ENCODE measurements at places on chromosomes 4 and X. TPM values are rescaled to one million over a fixed set of nuclear protein-coding genes. Genes with fewer than 3 reads are reported as not detected.

DNA sequence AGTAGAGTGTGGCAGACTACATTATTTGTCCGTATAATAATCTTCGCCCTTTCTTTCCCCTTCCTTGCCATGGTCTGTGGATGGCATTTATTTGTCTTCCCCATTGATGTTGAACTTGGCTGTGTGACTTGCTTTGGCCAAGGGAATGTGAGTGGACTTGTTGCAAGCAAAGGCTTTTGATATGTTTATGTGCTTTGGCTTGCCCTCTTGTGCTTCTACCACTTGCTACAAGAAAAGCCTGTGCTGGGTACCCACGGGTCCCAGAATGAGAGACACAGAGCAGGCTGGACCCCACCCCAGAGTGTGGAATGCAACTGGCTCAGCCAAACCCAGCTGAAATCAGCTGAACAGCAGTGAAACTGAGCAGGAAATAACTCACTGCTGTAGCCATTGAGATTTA, 63.0 kb downstream of the FAM184B start:
- DNase-seq: no peak

- no peak for DNase-seq
These were observed 4.0 kb downstream of the LRPAP1 start for GRCh38 chr4:3527914-3528876.

The TBC1D8B gene
- 44.0 TPM for total RNA-seq

DNA sequence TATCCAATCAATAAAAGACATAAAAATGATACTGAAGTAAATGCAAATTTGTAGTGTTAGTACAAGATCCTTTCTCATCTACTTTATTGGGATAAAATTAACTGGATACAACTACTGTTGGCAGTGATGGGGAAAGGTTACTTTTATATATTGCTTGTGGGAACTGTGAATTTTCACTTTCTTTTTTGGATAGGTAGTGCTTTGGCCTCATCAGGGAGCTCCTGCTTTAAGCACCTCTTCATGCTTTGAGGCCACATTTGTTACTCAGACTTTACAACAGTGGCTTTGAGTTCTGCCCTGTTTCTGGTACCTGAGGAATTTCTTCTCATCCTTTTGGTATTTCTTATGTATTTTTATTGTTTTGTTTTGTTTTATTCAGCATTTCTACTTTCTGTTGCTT, 316.8 kb upstream of the ZCCHC13 start:
- DNase-seq: no peak

The OTUD4 gene
- 60.5 TPM for total RNA-seq

GRCh38 chr4:53855581-53856250, 208.7 kb downstream of the CHIC2 start:
- no peak for DNase-seq

- no peak for DNase-seq
These were observed 701.0 kb upstream of the PITX2 start for GRCh38 chr4:111323916-111324315.

DNA sequence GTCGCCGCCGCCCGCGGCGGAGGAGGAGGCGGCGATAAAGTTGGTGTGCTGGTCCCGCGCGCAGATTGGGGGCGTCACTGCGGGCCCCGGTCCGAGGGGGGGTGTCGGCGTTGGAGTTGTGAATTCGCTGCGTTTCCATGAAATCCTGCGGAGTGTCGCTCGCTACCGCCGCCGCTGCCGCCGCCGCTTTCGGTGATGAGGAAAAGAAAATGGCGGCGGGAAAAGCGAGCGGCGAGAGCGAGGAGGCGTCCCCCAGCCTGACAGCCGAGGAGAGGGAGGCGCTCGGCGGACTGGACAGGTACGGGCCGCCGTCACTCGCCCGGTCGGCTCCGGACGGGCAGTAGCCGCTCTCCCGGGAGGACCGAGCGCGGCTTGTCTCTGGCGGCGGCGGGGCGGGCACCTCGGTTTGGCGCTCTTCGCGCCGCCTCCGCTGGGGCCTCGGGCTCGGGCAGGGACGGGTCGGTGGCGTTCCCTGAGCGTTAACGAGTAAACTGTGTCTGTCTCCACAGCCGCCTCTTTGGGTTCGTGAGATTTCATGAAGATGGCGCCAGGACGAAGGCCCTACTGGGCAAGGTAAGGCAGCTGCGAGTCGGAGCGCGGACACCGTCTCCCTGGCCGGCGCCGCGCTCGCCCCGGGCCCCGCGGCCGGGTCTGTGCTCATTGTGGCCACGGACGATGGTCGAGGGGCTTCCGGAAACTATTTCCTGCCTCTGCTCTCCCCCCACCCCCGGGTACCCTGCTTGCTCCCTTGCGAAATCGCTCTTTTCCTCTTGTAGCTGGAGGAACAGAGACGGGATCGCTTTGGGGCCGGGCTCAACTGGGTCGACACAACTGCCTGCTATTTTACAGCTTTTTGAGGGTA, 658 bp downstream of the KDM6A start:
- DNase-seq: no peak

DNA sequence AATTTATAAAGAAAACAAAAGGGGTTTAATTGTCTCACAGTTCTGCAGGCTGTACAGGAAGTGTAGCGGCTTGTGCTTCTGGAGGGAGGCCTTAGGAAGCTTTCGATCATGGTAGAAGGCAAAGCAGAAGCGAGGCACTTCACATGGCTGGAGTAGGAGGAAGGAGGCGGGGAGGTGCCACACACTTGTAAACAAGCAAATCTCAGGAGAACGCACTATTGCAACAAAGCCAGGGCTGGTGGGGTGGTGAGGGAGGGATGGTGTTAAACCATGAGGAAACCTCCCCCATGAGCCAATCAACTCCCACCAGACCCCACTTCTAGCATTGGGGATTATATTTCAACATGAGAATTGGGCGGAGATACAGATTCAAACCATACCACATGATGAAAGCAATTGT, 1116.3 kb downstream of the FAT4 start:
- no peak for DNase-seq

The CT47B1 gene
- total RNA-seq: not detected

DNA sequence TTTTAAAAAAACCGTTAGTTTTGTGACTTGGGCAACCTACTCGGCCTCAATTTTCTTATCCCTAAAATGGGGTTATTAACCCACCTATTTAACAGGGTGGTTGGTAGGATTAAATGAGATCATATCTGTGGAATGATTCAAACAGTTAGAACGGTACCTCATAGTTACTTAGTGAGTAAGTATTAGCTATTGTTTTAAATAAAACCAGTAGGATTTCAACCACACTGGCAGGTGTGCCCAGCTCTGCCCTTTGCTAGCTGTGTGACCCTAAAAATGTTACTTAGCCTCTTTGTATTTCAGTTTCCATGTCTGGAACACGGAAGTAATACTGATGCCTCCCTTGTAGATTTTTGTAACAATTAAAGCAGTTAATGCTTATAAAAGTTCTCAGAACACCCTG, 225.8 kb upstream of the SPRY1 start:
- DNase-seq: no peak

DNA sequence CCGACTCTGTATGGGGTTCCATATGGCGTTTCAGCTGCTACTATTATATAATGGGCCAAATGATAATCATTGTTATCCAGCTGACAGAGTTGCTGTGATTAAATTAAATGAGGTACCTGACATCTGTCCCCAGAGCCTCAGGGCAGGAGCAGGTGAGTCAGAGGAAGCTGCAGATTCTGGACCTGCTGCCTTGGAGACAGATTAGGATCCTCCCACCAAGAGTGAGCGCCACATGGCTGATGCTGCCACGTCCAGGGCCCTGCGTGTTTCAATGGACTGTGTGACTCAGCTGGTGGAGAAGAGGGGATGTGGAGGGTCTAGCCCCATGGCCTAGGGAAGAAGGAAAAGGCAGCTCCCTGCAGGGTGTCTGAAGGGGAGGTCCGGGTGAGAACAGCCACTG, 28.3 kb upstream of the UXT start:
- DNase-seq: no peak

GRCh38 chr4:25635501-25635900, 20.1 kb upstream of the SLC34A2 start:
- DNase-seq: no peak

DNA sequence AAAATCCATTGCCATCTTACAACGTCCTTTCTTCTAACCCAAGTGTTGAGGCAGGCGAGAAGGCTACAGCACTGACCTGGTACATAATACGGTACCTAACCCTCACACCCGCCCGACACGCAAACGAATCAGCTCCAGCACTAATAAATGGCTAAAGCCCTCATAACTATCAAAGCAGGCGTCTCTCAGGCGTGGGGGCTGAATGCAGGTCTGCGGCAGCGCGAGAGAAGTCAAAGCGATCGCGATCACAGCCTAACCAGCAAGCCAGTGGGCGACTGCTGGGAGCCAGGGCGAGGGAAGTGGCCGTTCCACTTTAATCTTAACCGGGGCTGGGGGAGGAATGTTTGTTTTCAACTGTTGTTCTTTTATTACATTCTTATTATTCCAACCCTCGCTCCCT, 1.5 kb downstream of the CDX4 start:
- DNase-seq: no peak

The CYLC1 gene
- not detected for total RNA-seq

GRCh38 chr4:87500092-87500462, 29.1 kb downstream of the SPARCL1 start:
- DNase-seq: no peak

DNA sequence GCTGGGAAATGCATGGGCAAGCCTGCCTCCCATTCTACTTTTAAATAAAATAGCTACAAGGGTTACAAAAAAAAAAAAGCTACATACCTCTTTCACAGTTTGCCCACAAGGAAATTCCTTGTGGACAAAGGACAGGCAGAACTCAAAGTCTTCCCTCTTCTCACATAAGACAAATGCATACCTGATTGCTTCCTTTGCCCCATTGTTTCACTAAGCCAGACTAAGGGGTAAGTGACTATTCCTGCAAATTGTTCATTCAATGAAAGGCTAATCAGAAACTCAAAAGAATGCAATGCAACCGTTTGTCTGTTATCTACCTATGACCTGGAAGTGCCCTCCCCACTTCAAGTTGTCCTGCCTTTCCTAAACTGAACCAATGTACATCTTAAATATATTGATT, 780.6 kb downstream of the FAM133A start:
- DNase-seq: no peak

GRCh38 chrX:44400588-44400987, 57.1 kb upstream of the EFHC2 start:
- no peak for DNase-seq

The LNX1 gene
- 7.9 TPM for total RNA-seq

The CYBB gene
- 62.0 TPM for total RNA-seq

The GLRA2 gene
- 1.6 TPM for total RNA-seq

GRCh38 chr4:168846414-168846813, 163.6 kb downstream of the CBR4 start:
- no peak for DNase-seq

GRCh38 chrX:102835504-102836146, 101.4 kb upstream of the RAB40AL start:
- no peak for DNase-seq

GRCh38 chr4:6972911-6973310, 63.3 kb downstream of the TBC1D14 start:
- DNase-seq: no peak

The BEX5 gene
- 1.2 TPM for total RNA-seq

The RGN gene
- 4.8 TPM for total RNA-seq

The KIAA1210 gene
- 0.69 TPM for total RNA-seq

DNA sequence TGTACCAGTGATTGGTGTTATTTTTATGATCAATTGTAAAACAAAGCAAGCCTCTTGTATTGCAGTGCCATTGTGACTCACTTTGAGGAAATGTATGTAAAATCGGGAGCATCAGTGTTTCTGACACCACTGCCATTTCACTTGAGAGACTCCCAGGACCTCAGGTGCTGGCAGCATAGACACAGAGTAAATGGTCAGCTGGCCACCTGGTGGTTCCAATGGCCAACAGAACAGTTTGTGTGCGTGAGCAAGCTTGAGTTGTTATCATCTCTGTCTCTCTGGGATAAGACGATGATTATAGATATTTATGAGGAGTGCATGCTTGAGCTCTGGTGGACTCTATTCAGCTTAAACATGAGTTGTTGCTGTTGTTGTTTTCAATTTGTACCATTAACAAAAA, 356.6 kb downstream of the GUCY2F start:
- DNase-seq: no peak

The ARHGAP6 gene
- total RNA-seq: 20.7 TPM

GRCh38 chr4:59540311-59540710, 1659.8 kb upstream of the ADGRL3 start:
- DNase-seq: no peak

GRCh38 chr4:105350859-105351490, 122.9 kb downstream of the PPA2 start:
- no peak for DNase-seq

The ADGRG4 gene
- total RNA-seq: not detected

The MAGEA9B gene
- not detected for total RNA-seq

GRCh38 chr4:65018313-65018712, 609.1 kb upstream of the TECRL start:
- DNase-seq: no peak

The ODAM gene
- not detected for total RNA-seq

GRCh38 chr4:13540446-13541175, 3.7 kb downstream of the NKX3-2 start:
- DNase-seq: no peak

GRCh38 chr4:143406523-143406922, 69.8 kb downstream of the GAB1 start:
- DNase-seq: no peak

- DNase-seq: no peak
These were observed 32.5 kb downstream of the MEPE start for GRCh38 chr4:87865288-87865687.

GRCh38 chr4:130028552-130028951, 932.6 kb downstream of the C4orf33 start:
- no peak for DNase-seq

DNA sequence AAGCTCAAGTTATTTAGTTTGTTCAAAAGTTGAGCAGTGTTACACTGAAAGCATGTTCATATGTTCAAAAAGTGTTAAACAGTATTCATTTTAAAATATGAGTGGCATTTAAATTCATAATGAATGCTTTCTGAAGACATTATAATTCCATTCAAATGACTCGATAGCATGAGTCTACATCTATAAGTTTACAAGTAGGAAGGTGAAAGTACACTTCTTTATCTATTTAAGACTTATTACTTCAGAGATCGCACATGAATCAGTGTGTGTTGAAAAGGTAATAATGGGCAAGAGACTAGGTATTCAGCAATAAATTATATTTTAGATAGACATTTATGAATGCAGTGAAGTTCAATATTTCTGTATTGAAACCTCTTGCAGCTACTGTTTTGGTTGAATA, 456.1 kb downstream of the GRXCR1 start:
- DNase-seq: no peak
